ENCODE measurements at places on chromosomes 6 and 20.

GRCh38 chr6:96465321-96465903, 56.2 kb upstream of the UFL1 start:
- DNase-seq = no peak

- DNase-seq = no peak
These were observed 25.0 kb downstream of the EYA4 start for GRCh38 chr6:133266186-133266585.

- no peak for DNase-seq
These were observed 1.0 kb upstream of the TGM6 start for GRCh38 chr20:2379511-2380229.

GRCh38 chr6:130944486-130944885, 117.3 kb downstream of the SMLR1 start:
- no peak for DNase-seq

- no peak for DNase-seq
These were observed 88.8 kb upstream of the HS3ST5 start for GRCh38 chr6:114431641-114432040.

DNA sequence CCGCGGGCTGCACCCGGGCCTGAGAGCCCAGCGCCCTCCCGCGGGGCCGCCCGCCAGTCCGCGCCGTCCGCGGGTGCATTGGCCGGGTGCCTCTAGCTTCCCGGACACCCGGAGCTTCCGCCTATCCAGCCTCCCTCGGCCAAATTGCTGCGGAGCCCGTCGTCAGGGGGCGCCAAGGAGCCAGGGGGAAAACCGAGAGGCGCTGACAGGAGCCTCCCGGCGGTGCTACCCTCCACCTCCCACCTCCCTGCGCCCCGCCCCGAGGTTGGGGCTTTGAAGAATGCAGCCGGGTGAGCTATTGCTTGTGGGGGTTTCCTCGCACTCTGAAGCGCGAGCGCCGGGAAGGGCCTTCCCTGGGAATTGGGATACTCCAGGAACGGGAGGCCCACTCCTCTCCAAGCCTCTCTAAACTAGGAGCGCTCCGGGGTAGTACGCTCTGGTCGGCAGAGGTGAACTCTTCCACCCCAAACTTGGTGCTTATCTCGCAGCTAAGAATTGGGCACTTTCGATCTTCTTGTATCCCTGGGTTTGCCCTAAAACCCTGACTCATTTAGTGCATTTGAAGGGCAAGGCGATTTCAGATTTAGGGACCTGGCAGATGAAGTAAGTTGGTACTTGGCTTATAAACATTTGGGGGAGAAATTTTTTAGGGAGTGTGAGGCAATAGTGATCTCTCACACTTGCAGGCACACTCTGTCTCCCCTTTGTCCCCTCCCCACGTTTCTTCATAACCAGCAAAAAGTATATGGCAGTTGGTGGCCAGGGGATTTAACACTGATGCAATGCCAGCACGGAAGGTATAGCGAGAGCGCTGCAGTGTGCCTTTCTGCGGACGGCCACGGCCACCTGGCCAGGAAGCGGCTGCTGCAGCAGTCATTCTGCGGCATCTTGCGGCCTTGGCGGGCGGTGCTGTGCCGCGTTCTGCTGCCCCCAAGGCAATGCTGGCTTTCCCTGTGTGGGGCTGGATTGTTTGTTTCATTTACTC, 556 bp downstream of the BEND6 start:
- DNase-seq = peak; percentile 96

GRCh38 chr6:154583546-154584188, 73.2 kb upstream of the CNKSR3 start:
- no peak for DNase-seq

DNA sequence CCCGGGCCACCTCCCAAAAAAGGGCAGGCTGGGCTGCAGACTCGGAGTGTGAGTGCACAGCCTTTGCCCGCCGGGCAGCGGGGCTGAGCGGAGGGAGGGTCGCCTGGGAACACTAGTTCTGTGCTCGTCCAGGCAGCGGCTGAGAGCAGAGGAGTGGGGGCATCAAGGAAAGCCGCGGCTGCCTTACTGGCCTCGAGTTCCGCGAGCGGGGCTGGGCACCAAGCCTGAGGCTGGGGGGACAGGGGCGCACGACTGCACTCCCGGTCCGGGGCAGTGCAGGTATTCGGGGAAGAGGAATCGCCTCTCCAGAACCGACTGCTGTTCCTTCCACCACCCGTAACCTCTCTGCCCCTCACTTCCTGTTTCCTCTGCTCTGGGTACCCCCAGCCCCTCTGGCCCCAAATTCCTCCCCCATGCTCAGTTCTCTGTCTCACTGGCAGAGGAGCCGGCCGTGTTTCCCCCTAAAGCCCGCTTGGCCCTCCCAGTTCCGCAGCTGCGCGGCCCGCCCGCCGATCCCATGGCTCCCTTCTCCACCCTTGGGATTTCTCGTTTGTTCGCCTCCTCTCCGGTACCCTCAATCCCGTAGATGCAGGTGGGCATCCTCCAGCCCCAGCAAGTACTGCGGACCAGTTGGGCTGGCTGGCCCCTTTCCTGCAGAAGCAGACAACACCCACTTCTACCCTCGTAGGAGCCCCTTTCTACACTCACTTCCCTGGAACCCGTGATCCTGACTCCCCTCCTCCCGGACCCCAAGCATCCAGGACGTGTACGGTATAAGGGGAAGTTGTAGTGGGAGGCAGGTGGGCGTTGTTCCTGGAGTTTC, 5.1 kb downstream of the RING1 start:
- no peak for DNase-seq

GRCh38 chr6:11851387-11851786, 72.8 kb upstream of the ADTRP start:
- DNase-seq = peak; percentile 95

DNA sequence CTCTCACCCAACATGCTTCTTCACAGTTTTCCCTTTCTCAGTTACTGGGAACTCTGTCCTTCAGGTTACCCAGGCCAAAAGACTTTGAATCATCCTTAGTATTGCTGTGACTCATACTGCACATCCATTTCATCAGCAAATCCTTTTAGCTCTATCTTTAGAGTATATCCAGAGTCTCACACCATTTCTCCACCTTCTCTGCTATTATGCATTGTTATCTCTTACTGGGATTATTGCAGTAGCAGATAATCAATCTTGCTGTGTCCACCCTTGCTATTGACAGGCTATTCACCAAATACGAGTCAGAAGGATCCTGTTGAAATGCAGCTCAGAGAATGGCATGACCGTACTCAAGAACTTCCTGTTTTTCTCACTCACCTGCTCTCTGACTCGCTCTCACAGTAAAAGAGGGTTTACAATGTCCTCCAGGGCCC, 57.3 kb downstream of the BCKDHB start:
- DNase-seq = peak; percentile 84

DNA sequence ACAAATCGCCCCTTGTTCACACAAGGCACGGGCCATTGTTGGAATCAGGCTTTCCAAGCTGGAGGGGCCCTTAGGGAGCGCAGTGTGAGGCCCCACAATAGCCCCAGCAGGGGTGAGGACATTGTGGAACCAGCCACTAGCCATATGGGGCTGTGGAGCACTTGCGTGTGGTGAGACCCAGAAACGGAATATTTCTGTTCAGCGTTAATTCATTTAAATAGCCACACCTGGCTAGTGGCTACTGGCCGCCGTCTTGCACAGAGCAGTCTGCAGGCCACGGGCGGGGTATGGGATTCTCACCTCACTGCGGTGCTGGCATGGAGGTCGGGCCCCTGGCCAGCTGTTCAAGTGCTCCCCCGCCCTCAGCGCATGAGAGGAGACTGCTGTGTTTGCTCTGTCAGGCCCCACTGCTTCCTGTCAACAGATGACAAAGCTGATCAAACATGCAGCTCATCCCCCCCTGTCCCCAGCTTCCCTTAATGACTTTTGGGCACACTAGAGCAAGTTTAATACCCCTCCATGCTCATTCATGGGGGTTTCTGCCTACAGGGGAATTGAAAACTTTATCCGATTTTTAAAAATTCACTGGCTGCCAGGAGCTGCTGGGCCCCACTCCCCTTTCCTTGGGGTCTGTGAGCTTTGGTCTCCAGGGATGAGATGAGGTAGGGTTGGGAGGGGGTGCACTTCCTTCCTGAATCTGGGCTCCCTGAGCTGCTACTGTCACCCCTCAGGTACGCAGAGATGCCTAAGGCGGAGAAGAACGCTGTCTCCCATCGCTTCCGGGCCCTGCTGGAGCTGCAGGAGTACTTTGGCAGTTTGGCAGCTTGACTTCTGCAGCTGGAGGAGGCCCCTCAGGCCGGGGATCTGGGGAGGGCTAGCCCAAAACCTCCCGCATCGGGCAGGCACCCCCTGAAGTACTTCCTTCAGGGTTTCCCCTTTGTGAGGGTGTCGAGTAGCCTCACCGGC, 13.6 kb downstream of the ITPA start:
- DNase-seq = no peak

DNA sequence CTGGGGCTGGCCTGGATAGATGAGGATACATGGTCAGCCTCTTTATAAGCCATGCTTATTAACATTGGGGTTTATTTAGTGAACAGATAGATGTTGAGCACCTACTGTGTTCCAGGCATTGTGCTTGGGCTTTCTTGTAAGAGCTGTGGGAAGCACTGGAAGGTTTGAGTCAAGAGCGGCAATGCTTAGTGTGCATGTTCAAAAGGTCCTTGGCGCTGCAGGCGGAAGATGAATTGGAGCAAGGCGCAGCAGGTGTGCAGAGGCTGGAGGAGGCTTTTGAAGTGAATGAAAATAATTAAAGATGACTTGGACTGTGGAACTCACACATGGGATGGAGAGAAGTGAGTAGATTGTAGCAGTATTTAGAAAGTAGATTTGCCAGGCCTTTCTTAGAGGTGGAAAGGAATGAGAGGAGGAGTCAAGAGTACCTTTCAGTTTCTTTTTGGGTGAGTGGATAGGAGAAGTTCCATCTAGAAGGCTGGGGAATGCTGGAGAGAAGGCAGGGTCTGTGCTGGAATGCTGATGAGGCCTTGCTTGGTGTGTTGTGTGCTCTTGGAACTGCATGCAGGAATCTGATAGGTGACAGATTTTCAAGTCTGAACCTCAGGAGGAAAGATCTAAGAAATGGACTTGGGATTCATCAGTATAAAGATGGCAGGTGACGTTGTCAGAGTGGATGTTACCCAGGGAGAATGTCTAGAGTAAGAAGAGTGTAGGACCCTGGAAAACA, 26.4 kb downstream of the SNX9 start:
- DNase-seq = no peak

- no peak for DNase-seq
These were observed 313.9 kb downstream of the THBS2 start for GRCh38 chr6:168939796-168940195.

DNA sequence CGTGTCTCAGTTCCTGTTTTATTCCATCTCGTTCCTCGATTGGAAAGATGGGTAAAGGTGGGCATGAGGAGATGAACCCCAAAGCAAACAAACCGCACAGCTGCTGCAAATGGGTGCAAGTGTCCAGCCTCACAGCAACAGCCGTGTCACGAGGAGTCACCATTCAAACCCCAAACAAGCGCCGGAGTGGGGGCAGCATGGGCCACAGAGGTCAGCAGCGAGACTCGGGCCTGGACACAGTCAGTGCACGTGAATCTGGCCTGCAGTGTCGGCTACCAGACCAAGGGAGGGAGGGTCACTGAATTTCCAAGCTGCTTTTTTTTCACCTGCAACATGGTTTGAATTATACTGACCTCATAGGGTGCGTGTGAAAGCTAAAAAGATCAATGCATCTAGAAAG, 63.5 kb downstream of the EZR start:
- DNase-seq = no peak

- DNase-seq = no peak
These were observed 5.3 kb downstream of the NAA20 start for GRCh38 chr20:20022498-20022897.

- DNase-seq = no peak
These were observed 103.8 kb downstream of the CEBPB start for GRCh38 chr20:50294164-50295088.

- no peak for DNase-seq
These were observed 95.0 kb downstream of the NKAIN2 start for GRCh38 chr6:123898665-123899064.

GRCh38 chr6:50305660-50306059, 255.9 kb upstream of the DEFB112 start:
- peak; percentile 38 for DNase-seq

DNA sequence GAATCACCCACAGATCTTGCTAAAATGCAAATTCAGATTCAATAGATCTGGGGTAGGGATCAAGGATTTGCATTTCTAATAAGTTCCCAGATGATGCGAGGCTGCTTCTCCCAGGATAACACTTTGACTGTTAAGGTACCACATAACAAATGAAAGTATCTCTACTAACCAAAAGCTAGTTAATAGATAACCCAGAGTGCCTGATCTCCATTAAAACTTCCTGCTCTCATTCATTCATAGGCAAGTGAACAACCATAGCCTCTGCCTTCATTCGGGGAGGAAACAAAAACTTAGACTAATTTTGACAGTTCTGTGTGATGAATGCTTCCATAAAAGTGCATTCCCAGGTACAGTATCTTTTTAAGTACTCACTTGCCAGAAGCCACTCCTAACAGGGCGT, 265.6 kb upstream of the BTBD3 start:
- no peak for DNase-seq

DNA sequence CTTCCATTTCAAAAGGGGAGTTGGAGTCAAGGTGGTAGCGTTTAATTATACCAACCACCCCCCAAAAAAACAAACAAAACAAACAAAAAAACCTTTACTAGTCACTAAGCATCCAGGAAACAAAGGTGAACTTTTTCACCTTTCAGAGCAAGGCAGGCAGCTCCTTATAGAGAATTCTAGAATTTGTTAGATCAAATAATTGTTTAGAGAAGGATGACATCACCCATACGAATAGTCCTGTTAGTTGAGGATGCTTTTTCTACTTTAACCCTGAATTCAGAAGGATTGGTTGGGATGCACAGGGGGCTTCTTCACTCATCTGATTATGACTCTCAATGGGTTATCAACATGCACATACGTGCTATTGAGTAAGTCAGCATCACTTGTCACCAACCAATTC, 44.3 kb downstream of the GNAS start:
- DNase-seq = no peak

DNA sequence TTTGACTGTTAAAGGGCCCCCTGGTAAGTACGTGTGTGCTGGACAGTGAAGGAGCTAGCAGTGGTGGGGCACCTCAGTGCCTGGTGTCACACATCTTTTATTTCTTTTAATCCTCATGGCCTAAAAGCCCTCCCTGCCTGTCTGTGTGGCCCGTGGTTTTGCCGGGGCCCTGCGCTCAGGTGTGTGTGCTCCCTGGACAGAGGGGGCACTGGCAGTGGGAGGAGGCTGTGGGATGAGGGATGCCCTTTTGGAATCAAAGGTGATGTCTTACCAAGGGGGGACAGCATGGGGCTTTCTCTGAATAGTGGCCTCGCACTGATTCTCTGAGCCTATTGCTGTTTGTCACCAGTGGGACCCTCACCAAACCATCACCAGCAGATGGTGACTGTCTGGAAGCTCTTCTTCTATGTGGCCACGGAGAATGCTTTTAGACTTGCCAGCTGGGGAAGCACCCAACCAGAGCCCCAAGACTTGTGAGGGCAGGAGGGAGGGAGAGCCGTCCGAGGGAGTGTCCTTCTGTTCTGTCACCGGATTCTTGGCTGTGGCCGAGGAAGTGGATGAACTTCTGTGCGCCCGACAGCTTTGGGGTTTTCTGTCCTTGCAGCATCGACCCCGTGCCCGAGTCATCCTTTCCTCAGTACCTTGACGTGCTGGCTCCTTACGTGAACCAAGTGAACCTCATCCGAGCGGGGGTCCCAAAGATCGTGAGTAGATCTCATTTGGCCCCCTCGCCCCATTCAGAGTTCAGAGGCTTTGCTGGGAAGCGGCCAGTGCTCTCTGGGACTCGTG, 18.1 kb downstream of the PNLDC1 start:
- DNase-seq = no peak

Measured in fibroblast of skin of right quadriceps (primary cell).